ENCODE measurements at places on chromosomes 13 and 19.

DNA sequence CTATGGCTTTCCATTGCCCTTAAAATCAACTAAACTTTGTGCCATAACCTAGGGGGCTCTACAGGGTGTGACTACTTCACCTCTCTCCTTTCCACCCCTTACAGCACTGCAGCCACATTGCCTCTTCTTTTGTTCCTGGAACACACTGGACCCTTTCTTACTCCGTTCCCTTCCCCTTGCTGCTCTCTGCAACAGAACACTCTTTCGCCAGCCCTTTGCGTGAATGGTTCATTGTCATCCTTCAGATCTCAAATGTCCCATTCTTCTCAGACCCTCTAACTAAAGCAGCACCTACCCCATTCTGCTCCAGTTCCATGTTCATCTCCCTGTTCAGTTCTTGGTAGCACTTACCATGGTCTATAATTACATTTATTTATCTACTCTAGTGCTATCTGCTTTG lies 208.3 kb downstream of the OXGR1 start:
- DNase-seq: no peak

- DNase-seq: no peak
Measured at GRCh38 chr13:80840316-80840976, 499.5 kb upstream of the SPRY2 start.

GRCh38 chr19:32308431-32309077 lies 36.9 kb upstream of the ZNF507 start:
- DNase-seq: no peak

DNA sequence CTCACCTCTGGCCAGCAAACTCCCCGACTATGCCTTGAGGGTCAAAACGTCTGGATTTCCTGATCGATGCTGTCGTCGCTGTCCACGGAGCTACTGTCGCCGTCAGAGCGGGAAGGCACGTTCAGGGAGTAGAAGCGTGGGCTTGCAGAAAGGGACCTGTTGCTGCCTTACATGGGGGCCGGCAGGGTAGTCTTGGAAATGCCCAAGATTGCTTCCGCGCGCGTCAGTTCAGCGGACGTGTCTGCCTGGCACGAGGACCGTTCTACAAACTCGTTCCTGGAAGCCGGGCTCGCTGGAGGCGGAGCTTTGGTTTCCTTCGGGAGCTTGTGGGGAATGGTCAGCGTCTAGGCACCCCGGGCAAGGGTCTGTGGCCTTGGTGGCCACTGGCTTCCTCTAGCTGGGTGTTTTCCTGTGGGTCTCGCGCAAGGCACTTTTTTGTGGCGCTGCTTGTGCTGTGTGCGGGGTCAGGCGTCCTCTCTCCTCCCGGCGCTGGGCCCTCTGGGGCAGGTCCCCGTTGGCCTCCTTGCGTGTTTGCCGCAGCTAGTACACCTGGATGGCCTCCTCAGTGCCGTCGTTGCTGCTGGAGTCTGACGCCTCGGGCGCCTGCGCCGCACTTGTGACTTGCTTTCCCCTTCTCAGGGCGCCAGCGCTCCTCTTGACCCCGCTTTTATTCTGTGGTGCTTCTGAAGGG lies 15.4 kb downstream of the RB1 start:
- no peak for DNase-seq

DNA sequence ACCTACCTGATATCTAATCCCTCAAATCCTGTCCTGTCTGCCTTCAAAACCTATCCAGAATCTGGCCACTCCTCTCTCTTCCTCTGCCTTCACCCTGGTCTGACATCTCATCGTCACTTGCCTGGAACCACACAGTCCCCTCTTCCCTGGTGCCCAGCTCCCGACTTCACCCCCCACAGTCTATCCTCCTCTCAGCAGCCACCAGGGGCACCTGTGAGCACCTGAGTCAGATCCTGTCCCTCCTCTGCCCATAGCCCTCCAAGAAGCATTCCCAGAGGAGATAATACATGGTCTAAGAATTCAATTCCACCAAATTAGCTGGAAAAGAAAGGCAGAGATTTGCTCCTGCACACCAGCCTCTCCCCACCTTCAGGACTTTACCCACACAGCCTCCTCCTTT lies 48.9 kb downstream of the ZNRF4 start:
- DNase-seq: no peak

DNA sequence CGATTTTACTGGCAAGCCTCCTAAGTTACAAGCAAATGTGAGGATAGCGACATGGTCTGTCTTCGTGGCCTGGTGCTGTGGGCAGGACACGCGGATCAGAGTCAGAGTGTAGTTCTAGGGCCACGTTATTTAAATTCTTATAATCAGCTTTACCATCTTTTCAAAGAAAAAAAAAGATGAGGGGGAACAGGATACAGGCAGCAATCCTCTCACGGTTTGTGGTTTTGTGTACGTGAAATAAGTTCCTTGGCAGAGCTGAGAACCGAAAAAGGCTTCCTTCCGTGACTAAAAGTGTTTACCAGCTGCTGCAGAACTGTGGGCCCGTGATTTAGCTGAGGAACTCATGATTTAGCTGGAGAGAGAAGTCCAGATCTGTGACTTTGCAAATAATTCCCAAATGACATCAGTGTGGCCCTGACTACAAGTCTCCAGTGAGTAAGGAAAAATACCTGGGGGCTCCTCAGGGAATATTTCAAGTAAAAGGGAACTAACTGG lies 27.2 kb downstream of the RCBTB2 start:
- peak; percentile 7 for DNase-seq

GRCh38 chr19:40413291-40413845 lies at the start of gene PRX:
Gene PRX, minus strand, starts transcription at chr19:40413378. Its CDS starts 5,446 bp downstream, at chr19:40407932.
- no peak for DNase-seq

- peak; percentile 76 for DNase-seq
Measured at GRCh38 chr13:60838581-60838980, 441.6 kb downstream of the TDRD3 start.

DNA sequence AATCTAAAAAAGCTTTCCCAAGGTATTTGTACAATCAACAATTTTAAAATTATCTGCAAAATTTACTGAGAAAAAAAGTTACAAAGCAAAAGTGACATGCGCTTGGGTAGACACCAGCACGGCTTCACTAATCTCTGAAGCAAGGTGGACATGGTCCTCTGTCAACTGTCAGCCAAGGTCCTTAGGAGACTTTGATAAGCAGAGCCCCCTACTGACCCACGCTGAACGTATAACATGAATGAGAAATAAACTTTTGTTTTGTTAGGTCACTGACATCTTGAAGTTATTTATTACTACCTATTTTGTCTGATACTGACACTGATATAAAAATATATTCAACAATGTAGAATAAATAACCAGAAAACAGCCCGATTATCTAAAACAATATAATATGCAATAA lies 100.7 kb upstream of the OBI1 start:
- DNase-seq: no peak

- DNase-seq: no peak
Measured at GRCh38 chr19:30662211-30662861, 290.2 kb downstream of the ZNF536 start.

Data from right renal cortex interstitium (tissue), 3 donors.